Kidney tubule cell (primary cell): ENCODE measurements at places on chromosomes 11 and 22.
A peak's percentile ranks its signal among the peaks of the same experiment; 100 is the strongest.

GRCh38 chr11:73139476-73140198 lies 2.5 kb downstream of the FCHSD2 start:
- peak; percentile 72 for DNase-seq

DNA sequence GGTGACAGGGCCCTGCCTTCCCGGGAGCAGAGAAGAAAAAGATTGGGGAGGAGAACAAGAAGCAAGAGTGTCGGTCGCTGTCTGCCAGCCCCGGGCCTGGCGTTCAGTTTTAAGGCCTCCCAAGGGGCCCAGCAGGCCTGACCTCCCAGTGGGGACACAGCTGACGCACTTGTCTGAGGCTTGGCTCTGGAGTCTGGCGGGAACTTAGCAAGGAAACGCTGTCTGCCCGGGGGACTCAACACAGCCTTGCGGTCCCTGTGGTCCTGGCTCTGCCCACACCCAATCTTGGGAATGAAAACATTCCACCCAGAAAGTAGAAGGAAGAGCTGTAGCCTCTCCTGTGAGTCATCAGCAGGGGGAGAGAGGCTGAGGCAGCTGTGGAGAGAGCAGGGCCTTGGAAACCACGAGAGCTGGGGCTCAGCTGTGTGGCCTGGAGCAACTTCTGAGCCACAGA lies 54.4 kb downstream of the TRAF6 start:
- DNase-seq = peak; percentile 92

DNA sequence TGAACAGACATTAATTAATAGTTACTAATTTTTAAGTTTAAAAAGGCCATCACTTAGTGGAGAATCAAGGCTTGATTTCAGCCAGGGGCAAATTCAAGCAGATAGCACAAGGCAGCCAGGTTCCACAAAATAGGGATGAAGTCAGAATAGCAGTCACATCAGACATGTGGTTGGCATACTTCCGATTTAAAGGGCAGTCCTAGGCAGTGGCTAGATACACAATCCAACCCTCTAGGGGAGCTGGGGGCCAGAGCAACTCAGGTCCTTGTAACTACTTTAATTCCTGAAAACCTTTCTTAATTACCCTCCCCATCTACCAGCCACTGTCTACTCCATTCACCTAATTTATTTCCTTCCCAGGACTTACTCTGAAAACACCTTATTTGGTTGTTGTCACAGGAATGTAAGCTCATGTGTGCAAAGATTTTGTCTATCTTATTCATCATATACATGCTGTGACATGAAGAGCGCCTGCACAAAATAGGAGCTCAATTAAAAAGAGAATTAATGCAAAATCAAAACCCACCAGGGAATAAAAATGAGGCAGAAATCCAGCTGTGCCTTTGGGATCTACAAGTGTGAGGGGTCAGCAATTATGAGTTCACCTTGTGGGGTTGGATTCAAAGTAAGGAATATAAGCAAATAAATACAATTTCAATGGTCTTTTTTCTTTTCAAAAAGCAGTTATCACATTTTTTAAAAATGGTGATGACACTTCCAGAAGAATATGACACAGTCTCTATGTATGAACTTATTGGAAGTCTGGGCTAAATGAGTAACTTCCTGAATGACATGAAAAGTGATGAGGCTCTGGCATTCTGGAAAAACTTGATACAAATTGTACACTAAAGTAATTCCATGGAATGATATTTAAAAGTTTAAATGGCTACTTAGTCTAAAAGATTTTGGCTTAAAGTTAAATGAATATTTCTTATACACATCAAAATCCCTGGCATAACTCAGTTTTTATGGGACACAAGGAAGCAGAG lies 53.8 kb downstream of the COPB1 start:
- DNase-seq = peak; percentile 76

DNA sequence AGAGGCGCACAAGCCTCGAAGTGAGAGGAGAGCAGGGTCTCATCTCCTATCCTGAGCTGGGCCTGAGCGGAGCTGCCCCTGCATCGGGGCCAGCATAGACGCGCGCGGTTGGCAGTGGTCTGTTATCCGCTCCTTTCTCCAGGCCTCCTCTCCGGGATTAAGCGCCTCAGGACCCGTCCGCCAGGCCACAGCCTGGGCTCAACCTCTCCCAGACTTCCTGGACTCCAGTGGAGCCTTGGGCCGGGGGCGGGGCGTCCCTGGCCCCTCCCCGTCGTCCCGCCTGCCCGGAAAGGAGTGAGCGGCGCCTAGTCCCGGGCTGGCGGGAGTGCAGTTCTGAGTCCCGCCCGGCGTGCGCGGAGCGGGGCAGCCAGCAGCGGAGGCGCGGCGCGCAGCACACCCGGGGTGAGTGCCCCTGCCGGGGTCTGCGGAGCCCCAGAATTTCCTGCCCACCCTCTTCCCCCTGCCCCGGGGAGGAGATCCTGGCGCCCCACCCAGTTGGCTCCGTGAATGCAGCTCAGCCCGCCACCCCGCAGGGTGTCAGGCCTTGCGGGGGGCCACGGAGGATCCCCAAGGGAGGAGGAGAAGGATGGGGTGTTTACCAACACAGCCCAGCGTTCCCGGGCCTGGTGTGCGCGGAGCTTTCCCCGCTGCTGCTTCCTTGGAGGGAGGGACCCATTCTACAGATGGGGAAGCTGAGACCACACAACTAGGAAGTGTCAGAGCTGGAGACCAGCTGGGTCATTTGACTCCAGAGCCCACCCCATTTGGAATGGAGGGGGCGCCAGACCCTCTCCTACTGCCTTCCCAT lies at the start of gene TCIRG1:
TSS of gene TCIRG1 (plus strand) at position 308 of the 808 bp plus-strand sequence. CDS start 2,247 bp downstream, outside the sequence.
- DNase-seq = peak; percentile 87

DNA sequence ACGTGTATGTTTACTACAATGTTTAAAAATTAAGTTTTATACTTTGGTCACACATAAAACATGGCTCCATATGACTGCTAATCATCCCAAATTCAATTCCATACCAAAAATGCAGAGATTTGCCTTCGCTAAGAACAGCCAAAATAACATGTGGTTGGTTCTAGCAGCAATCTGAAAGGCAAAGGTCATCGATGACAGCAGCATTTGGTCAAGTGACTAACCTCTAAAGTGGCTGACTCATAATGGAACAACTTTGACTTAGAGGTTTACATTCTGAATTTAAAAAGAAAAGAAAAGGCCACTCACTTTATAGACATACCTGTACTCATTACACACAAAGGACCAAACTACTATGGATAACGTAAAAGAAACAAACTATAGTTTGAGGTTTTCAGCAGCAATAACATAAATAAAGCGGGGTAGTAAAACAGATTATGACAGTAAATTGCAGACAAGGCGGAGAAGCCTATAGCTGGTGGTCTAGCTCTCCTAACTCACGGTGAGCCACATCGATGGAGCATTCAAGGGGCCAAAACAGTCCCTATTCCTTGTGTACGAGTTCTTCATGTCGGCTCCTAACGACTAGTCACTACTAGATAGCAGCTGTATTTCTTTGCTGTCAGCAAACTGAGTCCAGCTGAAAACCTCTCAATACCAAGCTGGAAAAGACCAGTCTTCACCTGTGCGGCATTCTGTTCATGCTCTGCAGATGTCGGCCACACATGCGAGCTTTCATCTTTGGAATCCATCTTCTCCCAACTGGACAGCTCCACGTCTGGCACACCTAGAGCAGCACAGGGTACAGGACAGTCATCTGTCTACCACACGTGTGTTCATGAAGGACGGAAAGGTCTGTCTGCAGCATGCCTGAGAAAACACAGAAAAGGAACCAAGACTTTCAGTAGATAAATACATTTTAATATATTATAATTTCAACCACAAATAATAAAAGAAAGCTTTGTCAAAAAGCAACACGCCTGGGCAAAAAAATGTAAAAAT lies 42.1 kb downstream of the PRDM10 start:
- DNase-seq = peak; percentile 81

DNA sequence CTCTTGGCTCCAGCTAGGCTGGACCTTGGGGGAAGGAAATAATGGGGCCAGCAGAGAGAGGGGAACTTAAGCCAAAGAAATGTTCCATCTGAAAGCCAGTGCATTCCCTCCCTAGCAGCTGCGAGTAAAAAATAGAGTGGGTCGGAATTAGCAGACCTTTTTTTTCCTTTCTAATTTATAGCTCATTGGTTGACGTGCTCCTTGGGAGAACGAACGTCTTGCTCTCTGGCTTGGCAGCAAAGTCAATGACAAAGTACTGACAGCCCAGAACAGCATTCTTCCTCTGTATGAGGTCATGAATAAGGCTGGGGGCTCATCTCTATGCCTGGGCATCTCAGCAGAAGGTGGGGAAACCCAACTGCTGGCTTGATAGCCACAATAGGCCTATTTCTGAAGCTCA lies 65.0 kb downstream of the SEZ6L start:
- DNase-seq = no peak

GRCh38 chr11:87451395-87451794 lies 413.7 kb downstream of the TMEM135 start:
- peak; percentile 54 for DNase-seq

DNA sequence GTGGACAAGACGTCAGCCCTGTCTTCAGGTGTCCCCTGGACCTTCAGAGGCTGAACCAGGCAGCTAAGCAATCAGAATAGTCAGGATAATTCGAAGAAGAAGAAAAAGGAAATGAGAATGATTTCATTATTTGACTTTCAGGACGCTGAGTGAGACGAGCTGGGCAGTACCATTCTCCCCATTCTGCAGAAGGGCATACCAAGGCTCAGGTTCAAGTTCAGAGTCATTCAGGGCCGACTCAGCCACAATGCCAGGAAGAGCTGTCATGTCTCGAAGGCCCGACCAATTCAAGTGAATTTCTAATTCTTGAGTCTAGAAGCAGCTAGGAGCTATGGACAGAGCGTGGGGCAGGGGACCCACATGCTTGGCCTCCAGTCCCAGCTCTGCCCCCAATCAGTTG lies 33.8 kb upstream of the CD82 start:
- DNase-seq = no peak

DNA sequence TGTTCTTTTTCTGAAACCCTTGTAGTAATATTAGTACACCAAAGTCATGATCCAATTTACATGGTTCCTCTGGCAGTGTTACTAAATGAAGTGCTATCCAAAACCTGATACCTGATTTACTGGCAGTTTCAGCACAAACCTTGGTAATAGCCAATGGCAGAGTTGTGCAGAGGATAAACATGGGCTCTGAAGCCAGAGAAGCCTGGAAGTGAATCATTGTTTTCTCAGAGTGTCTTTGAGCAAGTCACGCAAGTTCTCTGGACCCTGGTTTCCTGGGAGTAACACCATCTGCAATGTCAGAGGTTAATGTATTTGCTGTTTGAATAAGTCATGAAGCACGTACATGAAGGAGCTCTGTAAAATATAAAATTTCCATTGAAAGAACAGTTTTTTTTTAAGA lies 222.3 kb upstream of the NARS2 start:
- DNase-seq = peak; percentile 76

GRCh38 chr22:35352214-35353111 lies 28.4 kb upstream of the HMOX1 start:
- DNase-seq = peak; percentile 75

DNA sequence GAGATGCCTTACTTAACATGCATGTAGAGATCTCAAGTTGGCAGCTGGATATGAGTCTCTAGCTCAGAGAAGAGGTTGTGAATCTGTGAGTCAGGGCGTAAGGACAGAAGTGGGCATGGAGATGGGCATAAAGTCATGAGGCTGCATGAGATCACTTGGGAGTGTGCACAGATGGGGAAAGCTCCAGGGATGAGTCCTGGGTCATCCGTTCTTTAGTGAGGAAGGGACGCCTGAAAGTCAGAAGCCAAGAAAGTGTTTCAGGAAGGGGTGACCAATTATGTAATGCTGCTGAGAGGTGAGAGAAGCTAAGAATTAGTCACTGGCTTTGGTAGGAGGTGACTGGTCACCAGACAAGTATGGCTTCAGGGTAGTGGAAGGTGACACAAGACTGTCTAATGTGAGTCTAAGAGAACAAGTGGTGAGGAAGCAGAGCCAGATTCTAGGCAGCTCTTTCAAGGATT lies 6.7 kb downstream of the ACP2 start:
- peak; percentile 81 for DNase-seq

DNA sequence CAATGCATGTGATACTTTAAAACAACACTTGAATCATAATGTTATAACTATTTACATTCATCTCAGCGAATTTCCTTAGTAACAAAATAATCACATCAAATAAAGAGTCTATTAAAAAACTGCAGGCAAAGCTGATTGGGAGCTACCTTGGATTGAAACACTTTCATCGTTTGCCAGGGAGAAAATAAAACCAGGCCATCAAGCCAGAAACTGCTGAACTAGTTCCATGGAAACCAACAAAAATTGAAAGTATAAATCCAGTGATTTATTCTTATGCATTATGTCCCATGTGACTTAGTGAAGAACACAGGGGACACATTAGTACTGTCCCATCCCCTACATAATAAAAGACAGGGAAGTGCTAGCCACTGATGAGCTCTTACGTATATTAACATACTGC lies 21.7 kb downstream of the SLC35F2 start:
- DNase-seq = no peak
